Adipose tissue (tissue), 3 donors: ENCODE measurements at places on chromosomes 3 and 15. TPM values are rescaled to one million over a fixed set of nuclear protein-coding genes. Genes with fewer than 3 reads are reported as not detected.

The LRRC3B gene
- polyA plus RNA-seq: not detected

The ADAMTS7 gene
- polyA plus RNA-seq: 7.8 TPM

The ANKRD63 gene
- not detected for polyA plus RNA-seq

The CPLX3 gene
- not detected for polyA plus RNA-seq

The CCDC80 gene
- polyA plus RNA-seq: 81.7 TPM

The PLEKHO2 gene
- polyA plus RNA-seq: 63.6 TPM

The TMCO5A gene
- 0.15 TPM for polyA plus RNA-seq

The SERPINI2 gene
- polyA plus RNA-seq: 0.90 TPM

The GOLGA6L9 gene
- polyA plus RNA-seq: 1.7 TPM

The CCR9 gene
- polyA plus RNA-seq: 0.06 TPM

The CA12 gene
- polyA plus RNA-seq: 1.5 TPM

The SCAPER gene
- 9.6 TPM for polyA plus RNA-seq

The FEZF2 gene
- polyA plus RNA-seq: not detected

The GHSR gene
- not detected for polyA plus RNA-seq

The PPP1R14D gene
- polyA plus RNA-seq: 0.13 TPM

The RTP3 gene
- polyA plus RNA-seq: not detected

The GOLGA8G gene
- polyA plus RNA-seq: not detected

The HCLS1 gene
- polyA plus RNA-seq: 10.3 TPM

The SAMMSON gene
- polyA plus RNA-seq: not detected

The C15orf62 gene
- polyA plus RNA-seq: 0.33 TPM

The FBXO40 gene
- 0.02 TPM for polyA plus RNA-seq

The CHDH gene
- 0.22 TPM for polyA plus RNA-seq

The IL17RB gene
- polyA plus RNA-seq: 3.5 TPM

The ALPK3 gene
- 5.7 TPM for polyA plus RNA-seq

The SELENOS gene
- 56.0 TPM for polyA plus RNA-seq

The PLSCR2 gene
- polyA plus RNA-seq: not detected

The SNURF gene
- 4.6 TPM for polyA plus RNA-seq

The SLC12A8 gene
- polyA plus RNA-seq: 4.1 TPM

The ZDHHC19 gene
- 4.5 TPM for polyA plus RNA-seq

The PCBP4 gene
- 18.9 TPM for polyA plus RNA-seq

The SMCO1 gene
- polyA plus RNA-seq: not detected

The MYEF2 gene
- 9.9 TPM for polyA plus RNA-seq

The GHRL gene
- polyA plus RNA-seq: 6.2 TPM

The BFSP2 gene
- polyA plus RNA-seq: 0.12 TPM

The TERC gene
- polyA plus RNA-seq: not detected

The GOLGA6L10 gene
- 0.11 TPM for polyA plus RNA-seq

The VPS8 gene
- 9.1 TPM for polyA plus RNA-seq

The MB21D2 gene
- 0.56 TPM for polyA plus RNA-seq

The TM6SF1 gene
- polyA plus RNA-seq: 5.5 TPM

The PRTG gene
- polyA plus RNA-seq: 0.22 TPM

The NOX5 gene
- 0.11 TPM for polyA plus RNA-seq

The RTP1 gene
- not detected for polyA plus RNA-seq

The CMTM8 gene
- polyA plus RNA-seq: 23.4 TPM

The SNTN gene
- polyA plus RNA-seq: 0.06 TPM

The FGF7 gene
- 117 TPM for polyA plus RNA-seq

The PLOD2 gene
- polyA plus RNA-seq: 13.9 TPM
